ENCODE measurements at places on chromosomes 7 and 10.

- no peak for DNase-seq
Observed at GRCh38 chr7:25707768-25708620, 444.0 kb upstream of the NFE2L3 start.

DNA sequence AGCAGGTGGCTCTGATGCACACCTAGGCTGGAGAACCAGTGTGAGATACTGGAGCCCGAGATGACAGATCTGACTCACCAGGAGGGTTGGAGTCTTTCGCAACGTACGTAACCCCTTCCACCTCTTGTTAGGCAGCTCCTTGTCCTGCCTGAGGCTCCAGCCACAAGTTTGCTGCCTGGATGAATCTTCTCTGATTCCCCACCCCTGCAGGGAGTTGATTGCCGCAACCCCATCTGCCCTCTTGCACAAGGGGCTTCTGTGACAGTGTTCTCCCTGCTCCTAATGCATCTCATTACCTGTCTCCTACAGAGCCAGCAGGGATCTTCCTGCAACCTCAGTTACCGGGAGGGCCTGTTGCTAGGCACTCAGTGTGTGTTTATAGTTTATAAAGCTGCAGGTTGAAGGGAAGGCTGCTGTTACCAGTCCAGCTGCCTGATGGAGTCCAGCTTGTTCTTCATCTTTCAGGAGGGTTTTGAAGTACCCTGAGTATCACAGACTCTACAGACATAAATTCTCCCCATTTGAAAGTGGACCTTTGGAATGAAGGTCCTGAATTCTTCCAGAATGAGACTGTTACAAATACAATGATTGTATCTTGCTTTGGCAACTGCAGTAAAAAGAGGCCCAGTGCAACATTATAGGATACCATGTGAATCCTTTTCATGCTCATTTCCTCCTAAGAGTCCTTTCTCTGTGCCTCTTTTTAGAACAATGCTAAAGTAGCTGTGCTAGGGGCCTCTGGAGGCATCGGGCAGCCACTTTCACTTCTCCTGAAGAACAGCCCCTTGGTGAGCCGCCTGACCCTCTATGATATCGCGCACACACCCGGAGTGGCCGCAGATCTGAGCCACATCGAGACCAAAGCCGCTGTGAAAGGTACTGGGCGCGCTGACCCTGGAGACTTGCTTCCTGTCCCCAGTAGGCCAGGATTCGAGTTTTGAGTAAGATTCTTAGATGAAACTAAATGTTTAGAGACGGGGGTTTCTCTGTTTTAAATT, 6.5 kb downstream of the MDH2 start:
- DNase-seq: no peak

GRCh38 chr7:13104128-13104527, 416.7 kb downstream of the ARL4A start:
- no peak for DNase-seq

GRCh38 chr7:89943525-89944050, 210.7 kb upstream of the STEAP1 start:
- no peak for DNase-seq

DNA sequence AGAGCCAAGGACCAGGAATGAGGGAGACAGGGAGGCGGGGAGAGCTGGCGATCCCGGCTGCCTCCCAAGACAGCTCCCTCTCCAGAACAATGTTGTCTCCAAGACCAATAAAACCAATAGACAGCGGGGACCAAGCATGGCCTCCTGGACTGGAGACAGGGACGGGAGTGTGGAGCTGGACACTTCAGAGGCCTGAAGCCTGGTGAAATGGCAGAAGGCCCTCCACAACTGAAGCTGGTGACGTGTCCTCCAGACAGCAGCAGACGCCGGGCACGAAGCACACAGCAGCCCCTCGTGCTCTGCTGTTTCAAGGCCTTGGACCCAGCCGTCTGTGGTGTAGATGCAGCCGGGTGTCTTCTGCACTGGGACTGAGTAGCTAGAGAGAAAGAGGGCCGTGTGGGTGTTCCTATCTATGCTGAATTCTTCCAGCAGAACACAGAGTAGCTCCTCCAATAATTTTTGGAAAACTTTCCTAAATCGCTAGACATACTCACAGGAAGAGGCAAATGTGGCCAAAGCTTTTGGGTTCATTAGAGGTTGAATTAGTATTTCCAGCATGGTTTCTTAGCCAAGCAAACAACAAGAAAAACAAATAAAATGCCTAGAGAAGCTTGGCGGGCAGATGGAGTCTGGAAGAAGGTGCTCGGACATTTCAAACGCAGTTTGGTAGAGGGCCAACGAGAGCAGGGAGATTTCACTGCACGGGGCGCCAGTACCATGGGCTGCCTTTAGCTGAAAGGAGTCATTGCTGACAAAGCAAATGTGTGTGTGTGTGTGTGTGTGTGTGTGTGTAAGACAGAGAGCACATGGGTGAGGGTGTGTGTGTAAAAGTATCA, 570.4 kb downstream of the TCERG1L start:
- no peak for DNase-seq

DNA sequence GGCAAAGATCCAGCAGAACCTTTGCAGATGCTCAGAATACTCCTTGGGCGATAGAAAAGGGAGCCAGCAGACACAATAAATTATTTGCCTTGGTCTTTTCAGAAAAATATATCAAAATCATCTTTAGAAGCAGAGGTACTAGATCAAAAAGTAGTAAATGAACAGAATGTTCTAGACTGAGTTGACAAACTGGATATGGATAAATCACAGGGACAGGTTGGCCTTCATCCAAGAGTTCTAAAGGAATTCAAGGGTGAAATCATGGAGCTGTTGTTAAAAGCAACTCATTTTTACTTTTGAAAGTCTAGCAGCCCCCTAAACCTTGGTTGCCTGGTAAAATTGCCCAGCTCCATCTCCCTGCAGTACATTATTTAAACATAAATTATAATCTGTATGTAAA, 99.1 kb downstream of the PLCE1 start:
- DNase-seq: no peak

- DNase-seq: no peak
Observed at GRCh38 chr7:132240262-132240661, 336.0 kb downstream of the PLXNA4 start.

DNA sequence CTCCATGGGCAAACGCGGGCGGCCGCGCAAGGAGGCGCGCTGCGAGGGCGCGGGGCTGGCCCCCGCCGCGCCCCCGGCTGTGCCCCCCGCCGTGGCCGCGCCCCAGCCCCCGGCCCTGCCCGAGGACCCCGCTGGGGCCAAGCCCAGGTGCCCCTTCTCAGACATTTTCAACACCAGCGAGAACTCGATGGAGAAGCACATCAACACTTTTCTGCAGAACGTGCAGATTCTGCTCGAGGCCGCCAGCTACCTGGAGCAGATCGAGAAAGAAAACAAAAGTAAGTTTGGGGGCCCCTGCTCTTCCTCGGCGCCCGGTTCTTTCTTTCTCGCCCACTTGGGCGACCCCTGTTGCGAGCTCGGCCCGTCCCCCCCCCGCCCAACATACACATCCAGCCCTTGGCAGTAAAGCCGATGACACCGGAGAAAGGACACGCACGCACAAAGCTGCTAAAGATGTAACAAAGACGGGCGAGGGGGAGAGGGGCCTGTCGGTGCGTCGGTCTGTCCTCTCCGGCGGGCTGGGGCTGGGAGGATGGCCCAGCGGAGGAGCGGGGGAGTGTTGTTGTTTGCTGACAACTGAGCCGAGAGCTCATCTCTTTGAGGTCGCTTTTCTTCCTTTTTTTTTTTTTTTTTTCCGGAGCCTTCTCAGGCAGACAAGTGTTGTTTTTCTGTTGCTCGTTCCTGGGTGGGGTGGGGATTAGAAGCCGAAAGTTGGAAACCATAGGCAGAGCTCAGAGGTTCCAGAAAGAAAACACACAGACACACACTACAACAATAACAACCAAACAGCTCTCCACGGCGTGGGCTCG, 604 bp downstream of the MXI1 start:
- peak; percentile 73 for DNase-seq

DNA sequence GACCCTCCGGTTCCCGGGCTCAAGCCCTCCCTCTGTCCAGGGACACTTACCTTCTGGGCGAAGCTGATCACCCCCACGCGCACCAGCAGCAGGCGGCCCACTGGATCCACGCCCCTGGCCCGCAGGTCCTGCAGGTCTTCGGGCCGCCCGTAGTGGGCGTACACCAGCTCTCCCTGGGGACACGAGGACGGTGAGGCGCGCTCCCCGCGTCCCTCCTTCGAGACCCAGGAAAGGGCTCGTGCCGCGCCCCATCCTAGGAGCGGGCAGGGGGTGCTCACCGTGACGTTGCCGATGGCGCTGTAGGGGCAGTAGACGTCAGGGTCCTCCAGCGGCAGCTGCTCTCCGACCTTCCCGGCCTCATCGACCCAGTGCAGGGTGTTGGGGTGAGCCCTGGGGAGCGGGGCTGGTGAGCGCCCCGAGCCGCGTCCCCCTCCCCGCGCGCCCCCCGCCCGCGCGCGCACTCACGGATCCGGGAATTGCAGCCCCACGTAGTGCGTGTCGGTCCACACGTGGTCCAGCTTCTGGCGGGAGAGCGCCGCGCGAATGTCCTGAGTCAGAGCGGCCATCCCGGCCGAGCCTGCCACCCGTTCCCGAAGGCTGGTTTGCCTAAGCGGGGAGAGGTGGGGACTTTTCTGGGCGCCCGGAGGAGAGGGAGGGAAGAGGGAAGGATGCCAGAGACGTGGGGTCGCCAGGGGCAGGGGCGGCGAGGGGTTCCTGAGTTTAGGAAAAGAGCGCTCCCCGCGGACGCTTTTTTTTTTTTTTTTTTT, 8.2 kb downstream of the TFR2 start:
- DNase-seq: peak; percentile 83

DNA sequence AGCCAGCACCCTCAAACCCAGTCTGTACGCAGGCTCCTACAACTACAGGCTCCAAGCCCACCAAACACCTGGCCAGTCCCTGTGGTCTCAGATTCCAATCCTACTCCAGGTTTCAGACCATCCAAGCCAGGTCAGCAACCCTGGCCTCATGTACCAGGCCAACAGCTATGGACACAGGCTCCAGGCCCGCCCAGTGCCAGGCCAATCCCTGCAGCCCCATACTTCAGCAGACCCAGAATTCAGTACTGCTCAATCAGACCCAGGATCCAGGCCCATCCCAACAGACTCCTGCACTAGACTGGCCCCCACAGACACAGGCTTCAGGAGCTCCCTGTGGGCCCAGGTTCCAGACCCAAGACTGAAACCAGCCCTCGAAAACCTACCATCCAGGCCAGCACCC, 32.3 kb downstream of the HPSE2 start:
- DNase-seq: no peak

- no peak for DNase-seq
Observed at GRCh38 chr10:47115322-47115721, 184.7 kb upstream of the GDF10 start.

- DNase-seq: no peak
Observed at GRCh38 chr10:69802424-69803161, 887 bp downstream of the COL13A1 start.

DNA sequence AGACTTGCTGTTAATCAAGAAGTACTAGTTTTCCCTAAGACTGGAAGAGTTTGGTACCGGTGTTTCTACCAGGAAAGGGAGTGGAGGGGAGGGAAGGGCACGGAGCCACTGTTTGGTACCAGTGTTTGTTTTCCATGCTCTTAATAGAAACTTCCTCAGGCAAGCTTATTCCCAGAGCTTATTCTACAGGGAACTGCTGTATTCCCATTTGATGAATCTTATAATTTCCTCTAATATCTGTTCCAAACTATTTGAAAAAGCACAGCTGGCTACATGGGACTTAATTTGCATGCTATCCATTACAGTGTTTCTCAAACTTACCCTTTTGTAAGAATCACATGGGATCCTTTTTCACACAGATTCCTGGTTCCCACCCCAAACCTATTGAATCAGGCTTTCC, 23.7 kb downstream of the SLC26A4 start:
- no peak for DNase-seq

DNA sequence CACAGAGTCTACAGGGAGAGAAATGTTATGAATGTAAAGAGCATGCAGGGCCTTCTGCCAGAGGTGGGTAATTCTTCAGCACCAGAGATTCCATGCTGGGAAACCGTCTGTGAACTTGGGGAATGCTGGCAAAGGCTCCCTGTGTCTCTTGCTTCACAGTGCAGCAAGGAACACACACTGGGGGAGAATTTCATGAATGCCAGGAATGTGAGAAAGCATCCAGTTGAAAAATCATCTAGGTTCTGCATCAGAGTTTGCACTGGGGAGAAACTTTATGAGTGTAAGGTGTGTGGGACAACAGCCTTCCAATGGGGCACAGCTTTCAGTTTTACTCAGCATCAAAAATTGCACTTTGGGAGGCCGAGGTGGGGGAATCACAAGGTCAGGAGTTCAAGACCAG, 224.3 kb upstream of the IGFBP3 start:
- DNase-seq: no peak

DNA sequence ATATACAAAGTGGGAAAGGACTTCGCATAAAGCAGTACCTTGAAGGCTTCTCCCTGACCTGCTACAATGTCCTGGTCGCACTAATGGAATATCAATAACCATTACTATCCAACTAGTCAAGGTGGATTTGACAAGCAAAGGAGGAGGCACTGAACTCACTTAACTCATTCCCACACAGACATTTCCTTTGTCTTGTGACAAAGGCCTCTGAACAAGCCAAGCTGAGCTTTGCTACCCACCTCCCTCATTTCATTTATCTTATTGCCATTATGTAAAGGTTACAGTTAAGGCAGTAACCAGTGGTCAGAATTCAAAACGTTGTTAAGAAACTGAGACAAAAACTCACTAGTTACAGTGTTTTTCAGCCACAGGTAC, 7.3 kb downstream of the ELMO1 start:
- DNase-seq: no peak

GRCh38 chr10:89829887-89830269, 128.5 kb downstream of the KIF20B start:
- no peak for DNase-seq

DNA sequence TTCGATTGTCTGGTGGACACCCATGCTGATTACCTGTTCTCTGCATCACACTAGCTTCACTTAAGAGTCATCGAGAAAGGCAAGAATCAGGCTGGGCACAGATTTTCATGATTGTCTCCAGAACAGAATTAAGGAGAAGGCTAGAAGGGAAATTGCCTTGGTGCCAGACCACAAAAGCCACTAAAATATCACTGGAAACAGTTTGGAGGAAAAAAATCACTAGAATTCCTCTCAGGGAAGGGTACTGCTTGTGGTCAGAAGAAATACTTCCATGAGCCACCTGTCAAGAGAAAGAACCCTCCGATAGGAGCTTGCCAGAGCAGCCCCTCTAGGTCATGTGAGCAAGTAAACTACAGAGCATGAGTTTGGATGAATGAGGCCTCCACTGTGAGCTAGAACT, 269.3 kb upstream of the TEX47 start:
- no peak for DNase-seq

GRCh38 chr10:58282615-58283014, 13.7 kb downstream of the CISD1 start:
- no peak for DNase-seq

- DNase-seq: no peak
Observed at GRCh38 chr10:89669985-89670384, 24.9 kb upstream of the PANK1 start.

DNA sequence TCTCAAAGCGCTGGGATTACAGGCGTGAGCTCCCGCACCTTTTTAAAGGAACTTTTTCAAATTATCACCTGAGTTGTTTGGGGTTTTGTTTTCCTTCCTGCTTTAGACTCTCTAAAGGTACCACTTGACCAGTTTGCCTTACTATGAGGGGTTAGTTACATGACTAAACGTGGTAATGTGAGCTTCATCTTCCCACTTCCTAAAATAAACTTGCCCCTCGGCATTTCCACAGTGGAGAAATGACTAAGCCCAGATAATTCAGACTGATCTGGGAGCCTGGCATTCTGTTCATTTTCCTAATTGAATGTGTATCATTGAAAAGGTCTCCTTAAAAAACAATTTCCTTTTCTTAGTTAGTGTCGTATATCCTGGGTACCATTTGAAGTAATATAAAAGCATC, 163.4 kb downstream of the PLXDC2 start:
- no peak for DNase-seq
